ENCODE measurements at places on chromosomes 2 and 18.

DNA sequence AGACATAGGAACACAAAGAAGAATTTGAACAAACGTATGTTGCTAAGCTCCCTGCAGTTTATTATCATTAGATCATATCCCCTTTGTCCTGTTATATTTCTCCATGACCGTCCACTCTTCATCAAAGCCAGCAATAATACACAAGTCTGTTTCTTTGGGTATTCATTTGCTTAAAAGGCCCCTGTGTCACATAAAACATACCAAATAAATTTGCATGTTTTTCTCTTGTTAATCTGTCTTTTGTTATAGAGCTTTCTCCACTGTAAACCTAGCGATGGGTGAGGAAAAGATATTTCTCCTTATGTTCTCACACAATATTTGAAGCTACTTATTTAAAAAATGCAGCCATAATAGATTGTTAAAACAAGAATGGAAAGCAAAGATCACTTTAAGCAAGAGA is 42.9 kb upstream of the REL start:
- DNase-seq: no peak

DNA sequence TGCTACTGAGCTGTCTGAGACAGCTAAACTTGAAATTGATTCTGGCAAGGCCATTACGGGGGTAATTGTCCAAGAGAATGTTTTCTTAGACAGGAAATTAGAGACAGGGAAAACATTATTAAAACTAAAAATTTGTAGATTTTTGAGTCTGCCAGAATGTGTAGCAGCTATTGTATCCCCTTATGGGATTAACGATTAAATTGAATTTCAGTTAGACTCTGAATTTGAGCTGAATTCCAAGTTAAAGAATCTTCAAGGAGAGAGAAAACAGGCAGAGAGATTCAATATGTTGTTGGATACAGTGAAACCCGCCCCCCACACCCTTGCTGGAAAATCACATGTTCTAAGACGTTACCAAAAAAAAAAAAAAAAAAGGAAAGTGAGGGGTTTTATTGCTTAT is 32.7 kb upstream of the CCDC68 start:
- no peak for DNase-seq

DNA sequence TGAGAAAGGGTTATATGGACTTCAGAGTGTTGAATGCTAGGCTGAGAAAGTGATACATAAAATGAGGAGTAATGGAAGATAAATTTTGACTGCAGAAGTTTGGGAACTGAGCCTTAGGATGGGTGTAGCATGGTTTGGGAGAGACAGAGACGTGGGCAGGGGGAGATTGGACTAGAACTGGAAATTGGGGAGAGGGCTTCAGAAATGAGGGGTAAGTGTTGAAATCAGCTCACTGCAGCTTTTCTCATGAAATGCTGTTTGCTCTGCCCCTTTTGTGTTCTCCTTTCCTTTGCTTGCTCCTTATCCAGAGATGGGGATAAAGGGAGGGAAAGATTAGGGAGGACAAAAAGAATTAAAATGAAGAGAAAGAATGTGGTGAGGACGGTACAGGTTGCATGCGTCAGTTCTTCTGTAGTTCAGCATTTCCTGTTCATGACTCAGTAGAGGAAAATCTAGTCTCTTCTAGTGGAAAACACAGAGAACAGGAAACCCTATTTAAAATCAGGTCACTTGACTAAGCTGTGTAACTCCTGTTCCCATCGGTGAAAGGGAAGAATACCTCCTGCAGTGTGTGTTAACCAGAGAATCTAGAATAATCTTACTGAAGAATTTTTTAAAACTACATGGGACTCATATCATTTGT is 105.6 kb downstream of the CRIM1 start:
- no peak for DNase-seq

DNA sequence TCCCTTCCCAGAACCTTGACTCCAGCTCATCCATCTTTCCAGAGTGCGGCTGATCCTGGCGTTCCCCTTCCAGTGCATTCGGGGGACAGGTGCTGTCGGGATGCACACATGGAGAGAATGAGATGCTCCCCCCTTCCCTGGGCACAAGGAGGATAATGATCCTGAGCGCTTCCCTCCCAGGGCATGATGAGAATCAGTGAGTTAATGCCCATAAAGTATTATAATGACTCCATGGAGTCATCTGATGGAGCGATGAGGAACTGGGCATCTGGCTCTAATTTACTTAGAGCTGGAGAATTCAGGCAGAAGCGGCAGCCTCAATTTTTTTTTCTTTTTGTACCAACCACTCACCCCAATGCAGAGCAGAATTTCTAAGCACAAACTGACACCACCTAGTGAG is 79.6 kb upstream of the SKOR2 start:
- no peak for DNase-seq

GRCh38 chr2:103459283-103459682 is 697.5 kb downstream of the TMEM182 start:
- no peak for DNase-seq

Measured in activated CD4-positive, alpha-beta memory T cell treated with anti-CD3 and anti-CD28 coated beads, Interleukin-2, amount 10 ng/mL, durations not matched to agents 7 days and 5 days (primary cell).